ENCODE measurements at places on chromosomes 11 and 22. TPM values are rescaled to one million over a fixed set of nuclear protein-coding genes. Genes with fewer than 3 reads are reported as not detected.

The TRIM49D1 gene
- not detected for total RNA-seq

DNA sequence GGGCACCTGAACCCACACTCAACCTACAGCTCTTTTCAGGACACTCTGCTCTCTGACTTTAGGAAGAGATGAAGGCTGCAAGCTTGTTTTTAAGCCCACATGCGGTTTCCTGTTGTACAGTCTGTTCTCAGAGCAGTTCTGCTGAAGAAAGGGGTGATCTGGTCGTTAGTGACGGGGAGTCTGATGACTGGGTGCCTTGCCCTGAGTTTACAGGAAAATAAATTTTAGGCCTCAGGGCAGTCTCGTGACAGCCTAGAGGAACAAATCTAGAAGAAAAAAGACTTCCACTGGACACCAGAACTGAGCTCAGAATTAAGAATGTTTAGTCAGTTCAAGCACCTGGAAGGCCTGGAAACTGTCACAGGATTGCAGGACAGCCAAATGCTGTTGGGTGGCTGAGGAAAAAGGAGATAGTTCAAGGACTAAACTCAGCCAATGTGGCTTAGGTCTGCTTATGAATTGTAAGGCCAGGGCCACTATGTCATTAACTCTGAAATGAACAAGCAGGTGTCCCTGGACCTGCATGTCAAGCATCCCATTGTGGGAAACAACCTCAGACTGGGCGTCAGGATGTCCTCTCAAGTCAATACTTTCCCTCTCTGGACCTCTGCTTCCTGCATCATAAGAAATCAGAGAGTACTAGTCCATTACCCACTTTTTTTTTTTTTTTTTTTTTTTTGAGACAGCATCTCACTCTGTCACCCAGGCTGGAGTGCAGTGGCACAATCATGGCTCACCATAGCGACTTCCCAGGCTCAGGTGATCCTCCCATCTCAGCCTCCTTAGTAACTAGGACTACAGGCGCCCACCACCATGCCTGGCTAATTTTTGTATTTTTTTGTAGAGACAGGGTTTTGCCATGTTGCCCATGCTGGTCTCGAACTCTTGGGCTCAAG, 5.7 kb downstream of the PIK3IP1 start:
- peaks cover 74% of the 10 kb centered on the region for H3K36me3 ChIP-seq
- H3K4me3 ChIP-seq: no peak overlapping the region
- H3K4me1 ChIP-seq: peaks cover 45% of the 10 kb centered on the region

GRCh38 chr22:21657360-21658032, 8.3 kb upstream of the PPIL2 start:
- H3K27me3 ChIP-seq: peaks cover 7% of the 10 kb centered on the region
- H3K27ac ChIP-seq: no peak overlapping the region
- no peaks in the 10 kb centered on the region for H3K36me3 ChIP-seq
- peaks cover 22% of the 10 kb centered on the region for H3K4me1 ChIP-seq
- no peak for DNase-seq

The RIMBP3B gene
- total RNA-seq: 0.13 TPM

Measured in suprapubic skin (tissue), 4 donors.